Activated CD8-positive, alpha-beta T cell treated with anti-CD3 and anti-CD28 coated beads for 36 hours (primary cell): ENCODE measurements at places on chromosomes 2 and 18. TPM values are rescaled to one million over a fixed set of nuclear protein-coding genes. Genes with fewer than 3 reads are reported as not detected.

STAT4 gene
- 72.2 TPM for total RNA-seq

- H3K4me1 ChIP-seq: no peaks in the 10 kb centered on the region
- H3K4me3 ChIP-seq: no peak overlapping the region
- H3K27ac ChIP-seq: no peak overlapping the region
- no peaks in the 10 kb centered on the region for H3K36me3 ChIP-seq
- no peaks in the 10 kb centered on the region for H3K27me3 ChIP-seq
- DNase-seq: no peak
These were observed 51.9 kb downstream of the TGFA start for GRCh38 chr2:70501728-70502127.

DNA sequence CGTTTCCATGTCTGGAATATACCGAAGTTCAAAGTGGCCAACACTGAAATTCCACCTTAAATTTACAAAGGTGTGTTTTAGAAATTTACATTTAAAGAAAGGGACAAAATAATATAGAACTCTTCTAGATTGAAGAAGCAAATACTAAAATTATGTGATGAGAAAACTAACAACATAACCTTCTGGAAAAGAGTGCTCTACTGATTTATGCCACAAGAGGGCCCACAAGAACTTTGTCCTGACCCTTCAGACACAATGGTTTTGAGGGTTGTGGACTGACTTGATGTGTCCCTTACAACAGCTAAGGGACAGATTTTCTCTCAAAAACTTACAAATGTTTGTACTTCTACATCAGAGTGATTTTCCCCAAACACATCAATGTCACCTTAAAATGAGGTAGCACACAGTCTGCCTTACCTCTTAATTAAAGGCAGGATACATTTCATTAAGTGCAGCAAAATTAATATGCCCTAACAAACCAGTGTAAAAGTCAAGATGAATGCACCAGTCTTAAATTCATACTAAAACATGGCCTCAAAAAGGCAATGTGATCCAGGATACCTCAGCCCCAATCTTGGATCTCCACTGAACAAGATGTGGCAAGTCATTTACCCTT, 36.2 kb downstream of the EIF2AK3 start:
- H3K27ac ChIP-seq: peak overlapping the region; percentile 5
- peak; percentile 59 for DNase-seq
- H3K4me1 ChIP-seq: peaks cover 3% of the 10 kb centered on the region
- no peaks in the 10 kb centered on the region for H3K27me3 ChIP-seq
- no peak overlapping the region for H3K4me3 ChIP-seq
- H3K36me3 ChIP-seq: peaks cover 23% of the 10 kb centered on the region

PCARE gene
- total RNA-seq: not detected

GRCh38 chr2:13106302-13106701, 389.6 kb downstream of the TRIB2 start:
- H3K36me3 ChIP-seq: no peaks in the 10 kb centered on the region
- H3K4me1 ChIP-seq: no peaks in the 10 kb centered on the region
- DNase-seq: no peak
- H3K27ac ChIP-seq: no peak overlapping the region

GRCh38 chr2:24046599-24046929, 627 bp downstream of the WDCP start:
- H3K4me1 ChIP-seq: peaks cover 25% of the 10 kb centered on the region
- H3K4me3 ChIP-seq: peak overlapping the region; percentile 96
- no peak for DNase-seq
- peak overlapping the region; percentile 90 for H3K27ac ChIP-seq

GRCh38 chr18:47975105-47975504, 44.6 kb upstream of the SMAD2 start:
- DNase-seq: no peak
- H3K4me3 ChIP-seq: no peak overlapping the region
- H3K27me3 ChIP-seq: peaks cover 8% of the 10 kb centered on the region
- H3K4me1 ChIP-seq: no peaks in the 10 kb centered on the region

DNA sequence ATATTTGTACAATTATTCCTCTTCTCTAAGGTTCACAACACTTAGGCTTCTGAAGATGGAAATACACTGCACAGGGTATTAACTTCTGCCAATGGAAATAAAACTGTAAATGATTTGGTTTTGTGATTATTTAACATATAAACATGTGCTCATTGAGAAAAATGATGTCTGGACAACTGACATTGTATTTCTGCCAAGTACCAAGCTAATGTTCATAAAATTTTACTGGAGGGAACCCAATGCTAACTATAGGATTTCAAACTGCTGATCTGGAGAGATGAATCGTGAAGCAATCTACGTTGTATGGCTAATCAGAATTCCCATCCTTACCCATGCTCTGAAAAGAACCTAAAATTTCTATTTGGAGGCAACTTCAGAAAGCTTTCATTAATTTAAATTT, 279.7 kb downstream of the NRXN1 start:
- no peak for DNase-seq
- H3K27me3 ChIP-seq: no peaks in the 10 kb centered on the region

IL18R1 gene
- total RNA-seq: 15.8 TPM

DNA sequence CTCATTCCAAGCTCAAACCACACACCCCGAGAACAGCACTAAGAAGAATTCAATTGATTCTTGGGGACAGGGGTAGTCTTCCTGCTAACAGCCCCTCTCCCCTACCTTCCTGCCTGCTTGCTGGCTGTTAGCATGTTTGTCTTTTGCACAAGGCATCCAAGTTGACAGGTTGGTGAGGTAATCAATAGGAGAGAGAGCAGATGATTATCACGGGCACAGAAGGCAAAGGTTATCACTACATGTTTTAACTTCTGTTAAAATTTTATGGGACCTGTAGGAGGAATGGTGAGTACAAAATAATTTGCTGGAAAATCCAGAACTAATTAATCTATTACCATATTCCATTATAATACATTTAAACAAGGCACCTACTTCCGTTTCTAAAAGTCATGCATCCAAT, 442.1 kb upstream of the TCF4 start:
- H3K27me3 ChIP-seq: no peaks in the 10 kb centered on the region
- no peaks in the 10 kb centered on the region for H3K4me1 ChIP-seq
- DNase-seq: no peak
- H3K36me3 ChIP-seq: no peaks in the 10 kb centered on the region
- no peak overlapping the region for H3K27ac ChIP-seq

DNA sequence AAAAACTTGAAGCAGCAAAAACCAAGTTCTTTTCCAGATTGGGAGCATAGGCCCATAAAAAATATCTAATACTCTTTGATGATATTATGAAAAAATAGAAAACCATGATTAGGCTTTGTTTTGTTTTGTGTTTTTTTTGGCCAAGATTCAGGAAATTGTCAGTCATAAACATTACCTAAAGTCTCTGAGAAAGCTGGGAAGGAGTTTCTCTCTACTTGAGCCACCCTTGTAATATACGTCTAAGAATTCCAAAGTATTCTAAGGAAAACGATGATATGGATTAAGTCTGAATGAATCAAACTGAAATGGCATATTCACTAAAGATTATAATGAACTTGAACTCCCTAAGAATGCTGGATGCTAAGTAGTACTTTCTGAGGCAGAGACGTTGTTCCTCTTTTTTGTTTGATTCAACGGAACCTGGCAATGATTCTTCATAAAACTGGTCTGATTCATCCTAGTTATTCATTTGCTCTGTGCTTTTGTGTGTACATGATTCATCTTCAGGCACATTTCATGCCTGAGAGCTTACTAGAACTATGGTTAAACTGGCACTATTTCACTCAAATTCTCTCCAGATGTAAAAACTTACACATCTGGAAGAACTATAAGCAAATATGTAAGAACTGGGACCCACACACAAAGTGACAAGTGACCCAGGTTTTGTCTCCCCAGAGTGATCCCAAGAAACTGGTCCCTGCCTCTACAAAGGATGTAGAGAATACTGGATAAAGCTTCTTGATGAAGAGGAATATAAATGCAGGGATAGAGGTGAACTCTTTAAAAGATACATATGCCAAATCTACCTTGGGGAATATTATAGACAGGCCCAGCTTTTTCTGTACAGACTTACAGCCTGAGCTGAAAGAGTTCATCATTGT, 159.7 kb downstream of the DOCK10 start:
- peak overlapping the region; percentile 70 for H3K27ac ChIP-seq
- DNase-seq: no peak
- H3K4me1 ChIP-seq: peaks cover 59% of the 10 kb centered on the region
- no peak overlapping the region for H3K4me3 ChIP-seq

GRCh38 chr2:31127931-31128330, 10.3 kb downstream of the GALNT14 start:
- H3K27ac ChIP-seq: no peak overlapping the region
- H3K36me3 ChIP-seq: no peaks in the 10 kb centered on the region
- peaks cover 2% of the 10 kb centered on the region for H3K27me3 ChIP-seq
- H3K4me1 ChIP-seq: no peaks in the 10 kb centered on the region
- DNase-seq: no peak
